Foreskin keratinocyte (primary cell): ENCODE measurements at places on chromosomes 1 and 21. TPM values are rescaled to one million over a fixed set of nuclear protein-coding genes. Genes with fewer than 3 reads are reported as not detected.

PADI2 gene
- 0.56 and 0.95 TPM in 2 replicates for total RNA-seq

CIART gene
- total RNA-seq, result 4.8 and 6.2 TPM in 2 replicates

PTBP2 gene
- 8.8 and 9.7 TPM in 2 replicates for total RNA-seq

THEM5 gene
- total RNA-seq, result not detected in 2 replicates

OPTC gene
- total RNA-seq, result not detected in 2 replicates

C21orf58 gene
- total RNA-seq, result 7.0 and 7.1 TPM in 2 replicates

RIT1 gene
- total RNA-seq, result 17.7 and 21.9 TPM in 2 replicates

MROH9 gene
- not detected in 2 replicates for total RNA-seq

MROH7 gene
- total RNA-seq, result not detected in 2 replicates

PIGR gene
- not detected in 2 replicates for total RNA-seq

MAP10 gene
- total RNA-seq, result 0.99 and 1.0 TPM in 2 replicates

ACOT11 gene
- 2.7 and 3.0 TPM in 2 replicates for total RNA-seq

HSPB7 gene
- total RNA-seq, result not detected in 2 replicates

ANGPTL1 gene
- total RNA-seq, result not detected in 2 replicates

DNA sequence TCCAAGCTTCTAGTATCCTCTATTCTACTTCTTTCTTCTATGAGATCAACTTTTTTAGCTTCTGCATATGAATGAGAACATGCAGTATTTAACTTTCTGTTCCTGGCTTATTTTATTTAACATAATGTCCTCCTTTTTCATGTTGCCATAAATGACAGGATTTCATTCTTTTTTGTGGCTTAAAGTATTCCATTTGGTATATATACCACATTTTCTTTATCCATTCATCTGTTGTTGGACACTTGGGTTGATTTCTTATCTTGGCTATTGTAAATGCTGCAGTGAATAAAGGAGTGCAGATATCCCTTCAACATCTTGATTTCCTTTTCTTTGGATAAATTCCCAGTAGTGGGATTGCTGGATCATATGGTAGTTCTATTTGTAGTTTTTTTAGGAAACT lies 209.6 kb downstream of the GPR52 start:
- no peak for DNase-seq

DNA sequence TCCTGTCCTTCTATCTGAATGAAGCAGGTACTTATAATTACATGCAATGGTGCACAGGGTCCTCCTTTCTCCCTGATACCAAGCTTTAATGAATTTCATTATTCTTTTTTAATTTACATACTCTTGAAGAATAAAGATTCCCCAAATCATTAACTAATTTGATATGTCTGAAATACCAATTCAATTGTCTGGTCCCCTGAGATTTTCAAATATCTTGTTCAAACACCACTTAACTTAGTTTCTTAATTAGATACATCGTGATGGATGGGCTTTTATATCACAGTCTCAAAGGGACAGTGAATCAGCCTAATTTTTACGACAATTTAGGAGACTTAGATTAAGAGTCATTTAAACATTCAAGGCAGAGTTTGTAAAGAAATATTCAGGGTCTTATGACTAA lies 1054.6 kb downstream of the PLA2G4A start:
- DNase-seq, result no peak

DNA sequence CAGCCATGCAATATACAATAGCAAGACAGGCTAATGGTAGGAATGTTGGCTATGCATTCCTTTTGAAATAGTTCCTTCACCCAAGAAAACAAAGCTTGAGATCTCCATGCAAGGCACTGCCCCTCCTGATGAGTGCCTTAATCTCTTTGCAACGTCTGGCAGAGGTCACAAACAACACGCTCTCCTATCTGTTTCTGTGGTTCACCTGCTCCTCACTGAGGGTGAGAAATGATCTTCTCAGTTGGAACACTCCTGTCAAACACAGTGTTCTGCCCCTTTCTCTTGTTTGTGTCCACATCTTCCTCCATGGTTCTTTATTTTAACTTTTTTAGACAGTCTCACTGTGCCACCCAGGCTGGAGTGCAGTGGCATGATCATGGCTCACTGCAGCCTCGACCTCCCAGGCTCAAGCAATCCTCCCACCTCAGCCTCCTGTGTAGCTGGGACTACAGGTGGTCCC lies 21.2 kb upstream of the XPR1 start:
- no peak for DNase-seq

- no peak for DNase-seq
These were observed 46.9 kb downstream of the S100B start for GRCh38 chr21:46557919-46558392.

DNA sequence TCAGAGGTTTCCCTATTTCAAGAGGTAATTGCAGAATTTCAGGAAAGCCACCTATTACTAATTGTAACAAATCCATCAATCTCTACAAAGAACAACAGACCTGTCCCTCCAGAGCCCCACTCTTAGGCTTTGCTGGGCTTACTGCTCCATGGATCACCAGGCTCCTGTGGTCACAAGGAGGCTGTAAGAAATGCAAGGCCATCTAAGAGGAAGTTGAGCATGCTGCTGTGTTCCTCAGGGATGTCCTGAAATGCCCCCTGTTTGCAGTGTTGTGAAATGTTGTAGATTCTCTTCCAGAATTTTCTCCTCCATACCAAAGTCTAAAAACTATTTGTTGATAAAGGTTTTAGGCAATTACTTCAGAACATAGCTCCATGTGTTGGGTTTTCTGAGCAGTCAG lies 24.4 kb upstream of the DUSP23 start:
- DNase-seq, result no peak

GRCh38 chr1:29390491-29391361 lies 154.4 kb downstream of the PTPRU start:
- no peak for DNase-seq

- DNase-seq, result peak; percentile 22
These were observed 633 bp downstream of the THEMIS2 start for GRCh38 chr1:27872802-27873551.

DNA sequence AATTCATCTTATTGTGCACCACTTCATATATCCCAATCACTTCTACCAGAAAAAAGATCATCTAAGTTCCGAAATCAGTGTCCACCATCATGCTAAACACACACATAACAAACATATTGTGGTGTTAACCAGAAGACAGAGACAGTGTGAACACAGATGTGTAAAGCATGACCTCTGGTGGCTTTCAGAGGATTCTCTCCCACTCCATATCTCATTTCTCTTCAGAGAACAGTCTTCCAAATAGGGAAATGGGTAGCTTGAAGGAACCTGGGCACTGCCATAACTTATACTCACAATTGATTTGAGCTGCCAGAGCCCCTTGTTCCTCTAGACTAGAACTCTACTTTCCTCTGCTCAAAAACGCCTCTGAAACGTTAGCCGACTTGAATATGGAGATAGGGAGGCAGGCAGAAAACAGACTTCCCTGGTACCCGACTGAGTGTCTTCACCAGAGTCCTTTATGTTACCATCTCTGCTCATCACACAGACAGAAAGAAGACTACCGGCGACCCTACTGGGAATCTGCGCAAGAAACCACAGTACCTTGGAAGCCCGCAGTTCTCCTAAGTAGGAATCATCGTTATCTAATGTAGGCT lies 1.8 kb upstream of the ELAPOR1 start:
- DNase-seq, result no peak

GRCh38 chr1:55716610-55717009 lies 501.4 kb upstream of the USP24 start:
- DNase-seq, result no peak

DNA sequence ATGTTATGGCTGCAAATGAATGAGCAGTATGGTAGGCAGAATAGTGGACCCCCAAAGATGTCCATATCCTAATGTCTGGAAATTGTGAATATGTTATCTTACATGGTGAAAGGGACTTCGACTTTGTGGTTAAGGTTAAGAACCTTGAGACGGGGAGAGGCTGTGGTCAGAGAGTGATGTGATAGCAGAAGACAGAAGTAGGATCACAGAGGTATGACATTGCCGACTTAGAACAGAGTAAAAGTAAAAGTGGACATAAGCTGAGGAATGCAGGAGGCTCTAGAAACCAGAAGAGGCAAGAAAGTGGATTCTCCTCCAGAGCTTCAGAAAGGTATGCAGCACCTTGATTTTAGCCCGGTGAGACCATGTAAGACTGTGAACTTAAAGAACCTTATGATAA lies 74.6 kb downstream of the CTH start:
- DNase-seq, result no peak

GRCh38 chr1:212353181-212353580 lies 61.5 kb downstream of the PACC1 start:
- no peak for DNase-seq

GRCh38 chr1:232952514-232953499 lies 2.4 kb downstream of the NTPCR start:
- DNase-seq, result peak; percentile 78

GRCh38 chr1:210123924-210124589 lies 108.5 kb upstream of the SERTAD4 start:
- peak; percentile 42 for DNase-seq

GRCh38 chr1:106798991-106799390 lies 257.5 kb upstream of the PRMT6 start:
- no peak for DNase-seq

- DNase-seq, result no peak
These were observed 27.8 kb downstream of the FOXD2 start for GRCh38 chr1:47465605-47466004.

- DNase-seq, result no peak
These were observed 3.0 kb downstream of the FCAMR start for GRCh38 chr1:206967096-206967849.

- DNase-seq, result peak; percentile 66
These were observed 20.4 kb downstream of the SLC16A1 start for GRCh38 chr1:112935461-112936111.

GRCh38 chr1:190474650-190475211 lies 2.9 kb downstream of the BRINP3 start:
- DNase-seq, result no peak

- no peak for DNase-seq
These were observed 24.3 kb upstream of the IKBKE start for GRCh38 chr1:206445911-206446356.

DNA sequence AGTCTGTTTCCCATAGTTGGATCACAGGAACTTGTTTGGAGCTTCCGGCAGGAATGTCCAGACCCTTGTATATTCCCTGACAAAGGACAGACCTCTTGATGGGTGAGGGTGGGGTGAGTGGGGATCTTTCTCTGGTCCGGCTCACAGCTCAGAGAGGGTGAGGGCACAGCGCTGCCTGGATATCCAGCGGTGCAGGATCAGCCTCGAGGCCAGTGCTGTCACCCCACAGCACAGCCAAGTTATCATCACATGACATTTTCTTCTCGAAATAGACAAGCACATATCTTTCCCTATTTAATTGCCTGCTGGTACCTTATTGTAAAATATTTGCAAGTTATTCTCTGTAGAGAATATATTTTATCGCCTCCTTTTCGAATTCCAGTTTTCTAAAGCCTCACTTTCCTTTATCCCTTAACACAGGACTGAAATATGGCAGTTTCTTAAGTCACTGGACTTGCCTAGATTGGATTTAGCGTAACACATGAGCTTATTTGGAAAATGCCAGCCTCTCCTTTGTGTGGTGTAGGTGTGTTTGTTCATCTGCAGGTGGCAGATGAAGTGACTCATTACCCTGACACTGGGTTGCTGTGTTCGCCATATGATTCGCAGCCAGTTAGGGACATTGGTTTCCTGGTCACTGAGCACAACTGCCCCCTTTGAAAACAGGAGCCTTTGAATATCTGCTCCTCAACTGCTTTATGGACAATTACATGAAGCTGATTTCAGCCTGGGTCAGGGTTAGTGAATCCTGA lies 21.4 kb downstream of the CLIC6 start:
- no peak for DNase-seq

DNA sequence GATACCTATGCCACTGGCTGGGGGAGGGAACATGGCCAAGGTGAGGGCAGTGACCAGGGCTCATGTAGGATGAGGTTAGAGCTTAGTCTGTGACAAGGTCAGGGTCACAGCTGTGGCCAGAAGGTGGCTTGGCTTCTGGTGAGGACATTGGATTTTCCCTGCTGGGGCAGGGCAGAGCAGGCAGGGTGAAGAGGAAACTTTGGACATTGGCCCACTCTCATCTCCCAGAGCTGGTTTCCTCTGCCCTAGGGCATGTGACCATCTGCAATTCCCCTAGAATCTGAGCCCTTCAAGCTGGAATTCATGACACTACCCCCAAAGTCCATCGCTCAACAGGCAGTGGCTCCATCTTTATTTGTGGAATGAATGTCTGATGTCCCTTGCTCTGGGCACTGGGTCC lies 5.3 kb downstream of the DMBX1 start:
- no peak for DNase-seq

DNA sequence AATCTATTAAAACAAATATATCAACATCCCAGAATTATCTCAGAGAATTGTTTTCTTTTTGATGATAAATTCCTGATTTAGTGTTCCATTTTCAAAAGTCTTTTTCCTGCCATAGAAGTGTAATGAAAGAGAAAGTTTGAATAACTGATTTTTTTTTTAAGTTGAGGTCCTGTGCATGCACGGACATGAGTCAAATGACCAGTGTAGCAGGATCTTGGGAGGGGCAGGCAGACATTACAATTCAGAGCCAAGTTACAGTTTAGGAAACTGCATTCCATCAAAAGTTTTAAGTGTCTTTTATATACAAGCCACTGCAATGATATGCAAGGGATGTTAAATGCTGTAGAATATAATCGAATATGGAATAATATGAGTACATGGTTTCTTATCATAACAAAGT lies 227.5 kb downstream of the HMCN1 start:
- DNase-seq, result peak; percentile 20

- DNase-seq, result no peak
These were observed at the start of gene KRTAP7-1 for GRCh38 chr21:30829659-30830058. TSS of gene KRTAP7-1 (minus strand) at chr21:30829759. CDS start at chr21:30829698, 61 bp downstream.

DNA sequence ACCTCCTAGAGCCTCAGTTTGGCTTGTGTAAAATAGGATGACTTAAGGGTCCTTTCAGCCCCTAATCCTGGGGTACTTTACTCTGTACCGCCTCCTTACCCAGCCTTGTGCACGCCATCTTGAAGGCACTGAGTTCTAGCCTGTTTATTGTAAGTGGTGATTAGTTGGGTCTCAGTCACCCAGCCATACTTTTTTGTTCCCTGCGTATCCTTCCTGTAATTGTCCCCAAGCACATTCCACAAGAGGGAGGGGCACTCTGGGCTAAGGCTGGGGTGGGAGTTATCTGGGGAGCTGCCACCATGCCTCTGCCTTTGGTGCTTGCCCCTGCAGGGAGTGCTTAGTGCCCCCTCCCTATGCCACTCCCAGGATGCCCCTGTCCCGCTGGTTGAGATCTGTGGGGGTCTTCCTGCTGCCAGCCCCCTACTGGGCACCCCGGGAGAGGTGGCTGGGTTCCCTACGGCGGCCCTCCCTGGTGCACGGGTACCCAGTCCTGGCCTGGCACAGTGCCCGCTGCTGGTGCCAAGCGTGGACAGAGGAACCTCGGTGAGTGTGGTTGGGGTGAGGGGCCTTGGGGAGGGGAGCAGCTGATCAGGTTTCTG lies 856 bp downstream of the FDPS start:
- DNase-seq, result no peak

DNA sequence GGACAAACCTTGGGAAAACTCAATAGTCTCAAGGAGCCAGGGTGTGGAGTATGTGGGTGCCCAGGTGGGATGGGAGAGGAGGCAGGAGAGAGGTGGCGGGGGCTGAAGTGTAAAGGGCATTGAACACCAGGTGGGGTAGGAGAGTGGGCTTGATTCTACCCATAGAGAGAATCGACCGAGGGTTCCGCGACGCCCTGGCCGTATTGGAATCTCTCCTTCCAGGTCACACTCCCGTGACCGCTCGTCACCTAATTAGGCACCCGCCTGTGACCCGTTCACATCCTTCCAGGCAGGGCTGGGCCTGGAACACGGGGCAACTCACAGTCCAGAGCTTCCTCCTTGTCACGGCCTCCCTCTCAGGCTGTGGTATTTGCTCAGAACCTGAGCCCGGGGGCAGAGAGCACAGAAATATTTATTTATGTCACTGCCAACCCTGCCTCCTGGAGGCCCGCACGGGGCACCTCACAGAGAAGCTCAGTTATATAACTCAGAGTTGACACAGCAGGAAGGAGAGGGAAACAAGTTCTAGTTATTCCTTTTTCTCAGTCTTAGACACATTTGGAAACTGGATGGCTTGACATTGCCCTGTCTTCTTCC lies 12.0 kb downstream of the NCMAP start:
- peak; percentile 53 for DNase-seq
